Tibial nerve (tissue), 4 donors: ENCODE measurements at places on chromosomes 1 and 21.

GRCh38 chr1:39065542-39065941 lies 39.4 kb downstream of the NDUFS5 start:
- H3K4me1 ChIP-seq, result no peaks in the 10 kb centered on the region
- DNase-seq, result no peak
- peaks cover 14% of the 10 kb centered on the region for H3K36me3 ChIP-seq
- no peak overlapping the region for H3K4me3 ChIP-seq
- no peaks in the 10 kb centered on the region for H3K27me3 ChIP-seq

DNA sequence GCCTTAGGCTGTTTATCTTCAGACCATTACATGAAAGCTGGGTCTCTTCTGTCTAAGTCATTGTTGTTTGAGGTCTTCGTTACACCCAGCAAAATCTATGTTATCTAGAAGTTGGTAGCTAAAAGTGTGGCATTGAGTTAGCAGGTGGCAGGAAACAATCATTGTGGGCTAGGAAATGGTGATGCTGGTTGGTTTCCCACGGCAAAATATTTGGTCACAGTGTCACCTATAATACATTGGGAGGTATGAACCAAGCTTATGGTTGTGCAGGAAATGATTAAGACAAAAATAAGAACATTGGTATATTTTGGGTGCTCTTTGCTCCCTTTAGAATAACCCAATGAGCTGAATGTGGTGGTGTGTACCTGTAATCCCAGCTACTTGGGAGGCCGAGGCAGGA lies 169.7 kb downstream of the TRIM33 start:
- H3K36me3 ChIP-seq, result no peaks in the 10 kb centered on the region
- no peak overlapping the region for H3K4me3 ChIP-seq
- no peak overlapping the region for H3K27ac ChIP-seq
- no peak for DNase-seq
- no peaks in the 10 kb centered on the region for H3K27me3 ChIP-seq

- H3K27ac ChIP-seq, result no peak overlapping the region
- no peaks in the 10 kb centered on the region for H3K36me3 ChIP-seq
- no peak for DNase-seq
- no peak overlapping the region for H3K4me3 ChIP-seq
- peaks cover 10% of the 10 kb centered on the region for H3K4me1 ChIP-seq
- H3K27me3 ChIP-seq, result no peaks in the 10 kb centered on the region
Observed at GRCh38 chr1:170063109-170063826, 11.2 kb downstream of the KIFAP3 start.

DNA sequence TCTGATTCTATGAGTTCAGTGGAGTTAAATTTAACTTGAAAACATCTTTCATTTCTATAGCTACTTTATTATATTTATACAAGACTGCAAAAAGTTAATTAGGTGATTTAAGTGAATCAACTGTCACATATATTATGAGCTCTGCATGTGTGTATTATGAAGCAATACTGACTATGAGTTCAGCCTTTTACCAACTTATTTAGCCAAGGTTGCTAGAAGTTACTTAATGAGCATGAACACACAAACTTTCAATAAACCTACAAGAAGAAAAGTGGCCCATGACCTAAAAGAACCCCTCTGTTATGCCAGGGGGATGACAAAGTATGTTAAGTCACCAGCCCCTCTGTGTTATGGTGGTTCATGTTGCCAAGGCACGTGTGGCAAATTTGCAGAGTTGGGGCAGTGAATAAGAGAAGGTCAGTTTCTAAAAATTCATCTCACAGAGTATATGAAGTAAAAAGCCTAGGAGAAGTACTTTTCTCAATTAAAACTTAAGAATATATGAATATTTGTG lies 86.7 kb upstream of the LYPLAL1 start:
- no peak overlapping the region for H3K4me3 ChIP-seq
- no peak for DNase-seq
- H3K4me1 ChIP-seq, result no peaks in the 10 kb centered on the region
- no peaks in the 10 kb centered on the region for H3K27me3 ChIP-seq
- no peaks in the 10 kb centered on the region for H3K36me3 ChIP-seq
- no peak overlapping the region for H3K27ac ChIP-seq

DNA sequence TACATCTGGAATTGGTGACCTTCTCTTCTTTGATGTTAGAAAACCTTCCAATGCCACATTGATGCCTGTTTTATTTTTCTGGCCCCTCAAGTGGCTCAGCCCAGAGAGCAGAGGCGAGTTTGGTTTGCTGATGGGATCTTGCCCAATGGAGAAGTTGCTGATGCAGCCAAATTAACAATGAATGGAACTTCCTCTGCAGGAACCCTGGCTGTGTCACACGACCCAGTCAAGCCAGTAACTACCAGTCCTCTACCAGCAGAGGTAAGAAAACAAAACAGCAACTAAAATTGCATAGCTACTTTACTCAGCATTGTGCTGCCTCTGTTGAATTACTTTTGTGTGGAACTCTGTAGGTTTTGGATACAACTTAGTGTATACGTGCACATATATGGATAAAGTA lies 97.6 kb downstream of the CC2D1B start:
- H3K36me3 ChIP-seq, result peaks cover 43% of the 10 kb centered on the region
- no peak overlapping the region for H3K27ac ChIP-seq
- no peaks in the 10 kb centered on the region for H3K27me3 ChIP-seq
- no peaks in the 10 kb centered on the region for H3K4me1 ChIP-seq
- H3K4me3 ChIP-seq, result no peak overlapping the region

DNA sequence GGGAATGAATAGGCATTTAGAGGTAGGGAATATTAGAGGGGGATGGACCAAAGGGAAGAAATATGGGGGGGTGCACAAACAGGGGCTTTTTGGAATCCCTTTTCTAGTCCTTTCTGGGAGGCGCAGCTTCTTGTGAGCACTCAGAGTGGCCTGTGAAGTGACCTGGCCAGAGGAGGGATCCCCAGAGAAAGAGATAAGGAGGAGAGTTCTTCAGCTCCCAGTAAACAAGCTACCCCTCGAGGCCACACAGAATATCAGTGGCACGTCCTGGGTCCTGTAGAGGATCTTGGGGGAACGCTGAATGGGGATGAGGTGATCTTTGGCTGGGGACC lies 19.4 kb downstream of the VANGL2 start:
- no peak overlapping the region for H3K4me3 ChIP-seq
- H3K27ac ChIP-seq, result no peak overlapping the region
- no peaks in the 10 kb centered on the region for H3K36me3 ChIP-seq
- no peaks in the 10 kb centered on the region for H3K27me3 ChIP-seq

- no peak overlapping the region for H3K4me3 ChIP-seq
- no peaks in the 10 kb centered on the region for H3K36me3 ChIP-seq
- no peak overlapping the region for H3K27ac ChIP-seq
- H3K4me1 ChIP-seq, result no peaks in the 10 kb centered on the region
Observed at GRCh38 chr1:38735651-38736161, 123.9 kb downstream of the RRAGC start.

DNA sequence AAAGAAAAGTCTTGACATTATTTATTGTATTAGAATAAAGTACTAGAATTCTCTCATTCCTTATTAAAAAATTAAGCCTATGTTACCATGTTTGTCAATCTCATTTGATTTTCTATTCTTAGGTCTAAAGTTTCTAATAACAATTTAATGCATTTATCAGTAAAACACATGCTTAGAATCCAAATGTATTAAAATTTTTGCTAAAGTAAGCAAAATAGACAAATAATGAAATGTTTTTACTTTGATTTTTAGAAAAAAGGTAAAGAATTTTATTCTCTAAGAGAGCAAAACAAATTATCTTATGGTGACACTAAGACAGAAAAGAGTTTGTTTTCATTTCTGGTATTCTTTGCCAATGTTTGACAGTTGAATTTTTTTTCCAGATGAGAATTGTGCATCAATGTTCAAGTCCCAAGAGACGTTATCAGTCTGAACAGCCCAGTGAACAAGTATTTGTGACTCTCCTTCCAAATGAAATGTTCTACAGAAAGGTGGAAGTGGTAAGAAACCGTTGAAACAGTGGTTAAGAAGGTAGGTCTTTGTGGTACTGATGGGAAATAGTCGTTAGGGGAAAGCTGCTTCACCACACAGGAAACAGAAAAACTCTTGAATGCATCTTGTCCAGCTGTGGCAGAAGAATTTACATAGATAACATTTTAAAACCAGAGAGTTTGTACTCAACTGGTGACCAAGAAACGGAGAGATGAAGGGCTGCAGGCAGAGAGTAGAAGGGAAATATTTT lies 402.5 kb downstream of the PTPRC start:
- H3K27me3 ChIP-seq, result no peaks in the 10 kb centered on the region
- H3K27ac ChIP-seq, result no peak overlapping the region
- H3K4me1 ChIP-seq, result no peaks in the 10 kb centered on the region
- no peak overlapping the region for H3K4me3 ChIP-seq
- DNase-seq, result no peak

DNA sequence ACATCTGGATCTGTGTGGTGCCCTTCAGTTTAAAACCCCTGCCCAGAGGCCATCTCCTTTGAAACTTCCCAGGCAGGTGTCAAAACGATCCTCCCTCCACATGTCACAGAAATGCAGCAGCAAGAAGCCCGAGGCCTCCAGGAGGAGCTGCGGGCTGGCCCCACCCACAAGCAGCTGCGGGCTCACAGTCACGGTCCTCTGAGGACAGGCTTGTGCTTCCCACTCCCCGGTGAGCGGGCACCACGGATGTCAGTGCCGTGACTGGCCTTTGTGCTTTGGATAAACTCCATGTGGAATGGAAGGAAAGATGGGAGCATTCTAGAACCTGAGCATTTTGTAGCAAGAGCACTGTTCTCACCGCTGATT lies 65.8 kb downstream of the SIK1 start:
- H3K4me1 ChIP-seq, result no peaks in the 10 kb centered on the region
- no peak overlapping the region for H3K4me3 ChIP-seq
- DNase-seq, result no peak
- H3K27ac ChIP-seq, result no peak overlapping the region
- no peaks in the 10 kb centered on the region for H3K27me3 ChIP-seq

DNA sequence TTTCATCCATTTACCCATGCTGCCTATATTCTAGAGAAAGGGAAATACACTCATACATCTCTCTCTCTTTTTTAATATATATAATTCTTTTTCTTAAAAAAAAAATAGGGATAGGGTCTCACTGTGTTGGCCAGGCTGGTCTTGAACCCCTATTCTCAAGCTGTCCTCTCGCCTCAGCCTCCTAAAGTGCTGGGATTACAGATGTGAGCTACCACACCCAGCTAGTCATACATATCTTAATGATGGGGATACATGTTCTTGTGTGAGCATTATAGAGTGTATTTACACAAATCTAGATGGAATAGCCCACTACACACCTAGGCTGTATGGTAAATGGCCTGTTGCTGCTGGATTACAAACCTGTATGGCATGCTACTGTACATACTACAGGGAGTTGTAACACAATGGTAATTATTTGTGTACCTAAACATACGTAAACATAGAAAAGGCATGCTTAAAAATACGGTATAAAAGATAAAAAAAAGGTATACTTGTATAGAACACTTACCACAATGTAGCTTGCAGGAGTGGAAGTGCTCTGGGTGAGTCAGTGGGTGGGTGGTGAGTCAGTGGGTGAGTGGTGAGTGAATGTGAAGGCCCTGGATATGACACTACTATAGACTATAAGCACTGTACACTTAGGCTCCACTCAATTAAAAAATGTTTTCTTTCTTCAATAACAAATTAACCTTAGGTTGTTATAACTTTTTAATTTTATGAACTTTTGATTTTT lies 72.9 kb downstream of the IVNS1ABP start:
- no peak for DNase-seq
- no peaks in the 10 kb centered on the region for H3K4me1 ChIP-seq
- no peaks in the 10 kb centered on the region for H3K36me3 ChIP-seq
- H3K27ac ChIP-seq, result no peak overlapping the region
- H3K27me3 ChIP-seq, result no peaks in the 10 kb centered on the region
- H3K4me3 ChIP-seq, result no peak overlapping the region

DNA sequence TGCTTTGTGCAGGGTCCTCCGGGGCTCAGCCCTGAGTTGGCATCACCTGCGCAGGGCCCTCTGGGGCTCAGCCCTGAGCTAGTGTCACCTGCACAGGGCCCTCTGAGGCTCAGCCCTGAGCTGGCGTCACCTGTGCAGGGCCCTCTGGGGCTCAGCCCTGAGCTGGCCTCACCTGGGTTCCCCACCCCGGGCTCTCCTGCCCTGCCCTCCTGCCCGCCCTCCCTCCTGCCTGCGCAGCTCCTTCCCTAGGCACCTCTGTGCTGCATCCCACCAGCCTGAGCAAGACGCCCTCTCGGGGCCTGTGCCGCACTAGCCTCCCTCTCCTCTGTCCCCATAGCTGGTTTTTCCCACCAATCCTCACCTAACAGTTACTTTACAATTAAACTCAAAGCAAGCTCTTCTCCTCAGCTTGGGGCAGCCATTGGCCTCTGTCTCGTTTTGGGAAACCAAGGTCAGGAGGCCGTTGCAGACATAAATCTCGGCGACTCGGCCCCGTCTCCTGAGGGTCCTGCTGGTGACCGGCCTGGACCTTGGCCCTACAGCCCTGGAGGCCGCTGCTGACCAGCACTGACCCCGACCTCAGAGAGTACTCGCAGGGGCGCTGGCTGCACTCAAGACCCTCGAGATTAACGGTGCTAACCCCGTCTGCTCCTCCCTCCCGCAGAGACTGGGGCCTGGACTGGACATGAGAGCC lies 22.7 kb downstream of the COL6A1 start:
- no peak for DNase-seq
- no peaks in the 10 kb centered on the region for H3K27me3 ChIP-seq
- H3K36me3 ChIP-seq, result no peaks in the 10 kb centered on the region

DNA sequence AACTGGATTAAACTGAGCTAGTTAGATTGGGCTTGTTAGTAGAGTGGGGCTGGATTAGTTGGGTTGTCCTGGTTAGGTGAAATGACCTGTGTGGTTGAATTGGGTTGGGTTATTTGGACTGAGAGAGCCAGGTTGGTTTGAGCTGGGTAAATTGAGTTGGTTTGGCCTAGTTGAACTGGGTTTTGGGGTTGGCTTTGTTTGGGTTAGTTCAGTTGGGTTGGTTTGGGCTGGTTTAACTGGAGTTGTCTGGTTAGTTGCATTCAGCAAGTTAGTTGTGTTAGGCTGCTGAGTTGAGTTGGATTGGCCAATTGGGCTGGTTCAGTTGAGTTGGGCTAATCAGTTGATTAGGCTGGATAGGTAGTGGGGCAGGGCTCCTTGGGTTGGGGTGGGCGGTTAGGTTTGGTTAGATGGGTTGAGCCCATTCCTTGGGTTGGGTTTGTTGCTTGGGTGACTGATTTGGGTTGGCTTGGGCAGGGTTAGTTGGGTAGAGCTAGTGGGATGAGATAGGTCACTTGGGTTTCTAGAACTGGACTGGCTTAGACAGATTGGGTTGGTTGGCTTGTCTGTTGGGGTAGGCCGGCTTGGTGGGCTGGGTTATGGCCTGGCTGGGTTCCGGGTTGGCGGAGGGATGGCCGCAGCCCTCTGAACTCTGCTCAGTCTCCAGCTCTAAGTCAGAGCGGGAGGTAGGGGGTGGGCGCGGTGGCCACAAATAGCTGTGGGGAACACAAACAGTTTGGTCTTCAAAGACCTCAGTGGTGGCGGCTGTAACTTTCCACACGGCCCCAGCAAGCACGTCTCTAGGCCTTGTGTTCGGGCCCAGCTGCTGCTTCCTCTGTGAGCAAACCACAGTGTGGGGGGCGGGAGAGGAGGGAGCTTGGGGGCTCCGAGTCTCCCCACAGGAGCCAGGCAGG lies 67.2 kb upstream of the RUNX3 start:
- H3K4me3 ChIP-seq, result no peak overlapping the region
- H3K27ac ChIP-seq, result no peak overlapping the region
- no peaks in the 10 kb centered on the region for H3K4me1 ChIP-seq
- H3K27me3 ChIP-seq, result no peaks in the 10 kb centered on the region
- no peaks in the 10 kb centered on the region for H3K36me3 ChIP-seq
- DNase-seq, result no peak
